ENCODE measurements at places on chromosomes 6 and 20. TPM values are rescaled to one million over a fixed set of nuclear protein-coding genes. Genes with fewer than 3 reads are reported as not detected.

C6orf141 gene
- total RNA-seq = 1.7 TPM

GRCh38 chr20:49356676-49357075, 78.8 kb upstream of the ZNFX1 start:
- no peak for DNase-seq

IYD gene
- not detected for total RNA-seq

- no peak for DNase-seq
Measured at GRCh38 chr6:133683606-133684005, 205.3 kb upstream of the TCF21 start.

GRCh38 chr6:3701631-3702030, 49.9 kb downstream of the PXDC1 start:
- DNase-seq = no peak

All from posterior vena cava (tissue), 2 donors.